Mesothelial cell of epicardium (in vitro differentiated cells): ENCODE measurements at places on chromosomes 5 and 9.

DNA sequence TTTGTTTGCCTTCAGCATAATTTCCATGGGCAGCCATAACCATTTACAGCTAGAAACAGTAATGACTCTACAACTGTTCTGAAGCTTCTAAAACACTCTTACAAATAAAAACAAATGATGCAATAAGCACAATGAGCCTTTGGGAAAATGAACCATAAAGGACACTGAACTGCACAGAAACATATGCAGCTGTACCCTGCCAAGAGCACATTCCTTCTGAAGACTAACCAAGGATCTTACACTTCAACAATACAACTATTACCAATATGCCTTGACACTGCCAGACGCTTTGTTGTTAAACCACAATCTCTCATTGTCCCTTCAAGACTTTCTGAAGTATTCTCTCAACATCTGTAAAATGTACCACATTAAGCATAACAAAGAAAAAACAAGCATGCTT, 104.2 kb upstream of the HMHB1 start:
- no peak for DNase-seq
- peaks cover 8% of the 10 kb centered on the region for H3K4me1 ChIP-seq
- no peaks in the 10 kb centered on the region for H3K36me3 ChIP-seq
- H3K4me3 ChIP-seq = no peak overlapping the region

DNA sequence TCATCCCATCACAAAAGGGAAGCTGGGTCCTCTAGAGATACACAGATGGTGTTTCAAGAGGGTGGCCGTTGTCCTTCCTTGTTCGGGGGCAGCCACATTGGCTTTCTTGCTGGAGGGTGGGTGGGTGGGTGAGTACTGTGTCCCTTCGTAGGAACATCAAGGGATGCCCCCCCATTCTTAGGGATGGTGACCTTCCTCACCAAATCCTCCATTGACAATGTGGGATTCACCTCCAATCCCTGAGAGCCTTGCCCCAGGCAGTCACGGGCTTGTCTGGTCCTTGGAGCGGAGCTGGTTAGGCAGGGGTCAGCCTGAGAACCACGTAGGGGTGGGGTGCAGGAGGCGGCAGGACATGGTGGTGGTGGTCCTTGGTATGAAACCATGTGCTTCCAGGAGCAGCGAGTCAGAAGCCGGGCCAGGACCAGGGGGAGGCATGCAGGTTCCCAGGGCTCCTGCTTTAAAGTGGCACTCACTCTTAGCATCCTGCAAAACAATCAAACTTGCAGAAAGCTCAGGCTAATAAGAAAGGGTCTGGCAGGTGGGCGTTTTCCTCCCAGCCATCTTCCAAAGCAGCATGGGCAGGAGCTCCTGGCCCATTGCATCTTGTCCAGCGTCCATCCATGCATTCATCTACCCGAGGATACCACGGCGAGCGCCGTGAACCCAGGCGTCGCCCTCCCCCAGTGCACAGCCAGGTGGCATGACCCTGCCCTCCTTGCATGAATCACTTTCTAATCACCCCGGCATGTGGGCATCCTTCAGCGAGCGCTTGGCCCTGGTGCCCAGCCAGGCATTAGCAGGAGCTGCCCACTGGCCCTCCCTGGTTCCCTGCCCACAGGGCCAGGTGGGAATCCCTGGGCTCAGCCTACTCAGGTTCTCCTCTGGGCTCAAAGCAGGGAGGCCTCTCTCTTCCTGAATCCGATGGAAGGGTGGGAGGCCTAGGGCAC, 76.4 kb downstream of the NTNG2 start:
- DNase-seq = no peak
- H3K27ac ChIP-seq = no peak overlapping the region
- H3K27me3 ChIP-seq = peaks cover 21% of the 10 kb centered on the region
- no peak overlapping the region for H3K4me3 ChIP-seq

- no peaks in the 10 kb centered on the region for H3K27me3 ChIP-seq
- DNase-seq = no peak
- H3K27ac ChIP-seq = no peak overlapping the region
- H3K4me1 ChIP-seq = no peaks in the 10 kb centered on the region
These were observed 81.9 kb downstream of the SPTLC1 start for GRCh38 chr9:92033307-92033706.

DNA sequence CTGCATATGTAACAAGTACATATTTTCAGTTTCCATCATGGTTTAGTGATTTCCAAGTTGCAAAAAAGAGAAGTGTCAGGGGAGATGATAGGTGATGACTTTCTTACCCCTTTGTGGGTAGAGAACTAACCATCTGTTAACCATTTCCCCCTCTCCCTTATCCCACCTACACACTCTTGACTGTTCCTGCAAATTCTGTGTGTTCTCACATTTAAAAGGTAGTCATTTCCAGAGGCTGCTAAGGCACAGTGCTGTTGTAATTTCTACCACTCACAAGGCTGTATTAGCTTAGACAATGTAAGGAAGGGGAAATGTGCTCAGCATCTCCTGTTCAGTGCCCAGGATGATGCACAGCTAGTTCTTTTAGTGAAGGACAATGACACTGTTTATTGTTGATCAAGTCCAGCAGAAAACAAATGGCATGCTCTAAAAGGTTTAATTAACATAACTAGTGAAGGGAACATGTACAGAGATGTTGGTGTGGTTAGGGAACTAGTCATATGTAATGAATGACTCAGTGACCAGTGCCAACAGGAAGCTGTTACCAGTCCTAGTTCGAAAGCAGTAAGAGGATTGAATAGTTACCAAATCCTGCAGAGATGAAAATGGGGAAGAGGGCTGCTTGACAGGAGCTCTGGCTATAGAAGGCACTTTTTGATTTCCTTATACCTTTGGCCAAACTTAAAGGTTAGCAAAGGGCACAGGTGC, 165.1 kb downstream of the PLK2 start:
- no peak overlapping the region for H3K27ac ChIP-seq
- H3K27me3 ChIP-seq = no peaks in the 10 kb centered on the region
- no peak overlapping the region for H3K4me3 ChIP-seq
- H3K4me1 ChIP-seq = peaks cover 3% of the 10 kb centered on the region
- no peak for DNase-seq

GRCh38 chr5:51488803-51489642, 105.8 kb downstream of the ISL1 start:
- no peak overlapping the region for H3K4me3 ChIP-seq
- DNase-seq = no peak
- H3K27me3 ChIP-seq = no peaks in the 10 kb centered on the region
- H3K36me3 ChIP-seq = no peaks in the 10 kb centered on the region
- H3K4me1 ChIP-seq = peaks cover 11% of the 10 kb centered on the region

- no peak overlapping the region for H3K27ac ChIP-seq
- peaks cover 10% of the 10 kb centered on the region for H3K4me1 ChIP-seq
- H3K27me3 ChIP-seq = no peaks in the 10 kb centered on the region
- DNase-seq = no peak
- no peak overlapping the region for H3K4me3 ChIP-seq
These were observed 46.4 kb downstream of the STXBP1 start for GRCh38 chr9:127658428-127658827.

DNA sequence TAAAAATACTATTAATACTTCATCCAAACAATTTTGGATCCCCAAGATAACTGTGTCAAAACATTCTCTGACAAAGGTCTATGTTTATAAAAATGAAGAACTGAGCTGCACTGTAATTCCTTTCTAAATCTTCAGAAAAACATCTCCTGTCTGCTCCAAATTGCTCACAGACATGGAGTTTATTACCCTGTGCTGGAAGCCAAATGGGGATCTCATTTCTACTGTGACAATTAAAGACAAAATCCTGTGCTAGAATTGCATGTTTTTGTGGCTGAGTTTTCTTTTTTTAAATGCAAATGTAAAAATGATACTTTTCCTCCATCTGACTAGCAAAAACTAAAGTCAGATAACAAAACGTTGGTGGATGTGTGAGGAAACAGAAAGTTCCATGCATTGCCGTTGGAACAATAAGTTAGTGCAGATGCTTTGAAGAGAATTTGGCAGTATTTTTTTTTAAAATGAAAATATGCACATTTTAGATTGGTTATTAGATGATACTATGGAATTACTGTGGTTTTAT, 93.5 kb downstream of the GNA14 start:
- no peak overlapping the region for H3K4me3 ChIP-seq
- no peak for DNase-seq
- H3K27ac ChIP-seq = peak overlapping the region; percentile 24
- H3K27me3 ChIP-seq = no peaks in the 10 kb centered on the region
- no peaks in the 10 kb centered on the region for H3K36me3 ChIP-seq

- no peaks in the 10 kb centered on the region for H3K27me3 ChIP-seq
- no peak overlapping the region for H3K4me3 ChIP-seq
- H3K36me3 ChIP-seq = no peaks in the 10 kb centered on the region
- no peak for DNase-seq
- no peaks in the 10 kb centered on the region for H3K4me1 ChIP-seq
These were observed 56.2 kb upstream of the PIK3R1 start for GRCh38 chr5:68159224-68159951.

GRCh38 chr9:130041648-130042405, 1.2 kb downstream of the FNBP1 start:
- H3K27ac ChIP-seq = peak overlapping the region; percentile 94
- no peaks in the 10 kb centered on the region for H3K27me3 ChIP-seq
- H3K4me1 ChIP-seq = peaks cover 28% of the 10 kb centered on the region
- H3K36me3 ChIP-seq = no peaks in the 10 kb centered on the region
- H3K4me3 ChIP-seq = peak overlapping the region; percentile 93
